Cortex of kidney (tissue), 1 donor: ENCODE measurements at places on chromosomes 4 and X.

GRCh38 chrX:152988536-152989291 lies 5.2 kb downstream of the PNMA5 start:
- DNase-seq: no peak

- DNase-seq: peak; percentile 82
Measured at GRCh38 chr4:176065435-176066291, at the start of gene WDR17. Gene WDR17 (plus strand): TSS chr4:176065841. CDS start chr4:176111581, 45,740 bp downstream.

GRCh38 chrX:139795196-139795595 lies 87.2 kb upstream of the MCF2 start:
- no peak for DNase-seq

GRCh38 chr4:8164194-8164565 lies 5.6 kb upstream of the ABLIM2 start:
- DNase-seq: no peak

DNA sequence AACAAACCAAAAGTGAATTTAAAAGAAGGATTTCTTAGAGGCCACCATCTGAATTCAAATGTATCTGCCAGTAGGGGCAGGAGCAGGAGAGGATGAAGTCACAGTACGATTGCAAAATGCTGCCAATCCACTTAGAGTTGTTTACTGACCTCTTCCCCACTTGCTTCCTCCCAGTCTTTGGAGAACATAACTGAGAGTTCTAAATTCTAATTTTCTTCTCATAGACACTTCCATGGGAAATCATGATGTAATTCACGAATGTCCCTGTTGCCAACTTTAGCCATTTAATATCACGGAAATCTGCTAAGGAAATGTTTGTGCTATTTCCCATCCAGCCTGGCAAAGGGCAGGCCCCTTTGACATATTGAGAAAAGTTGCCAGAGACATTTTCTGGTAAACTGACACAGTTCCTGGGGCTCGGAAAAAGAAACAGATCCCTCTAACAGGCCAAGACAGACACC lies 33.6 kb upstream of the NOCT start:
- DNase-seq: no peak

DNA sequence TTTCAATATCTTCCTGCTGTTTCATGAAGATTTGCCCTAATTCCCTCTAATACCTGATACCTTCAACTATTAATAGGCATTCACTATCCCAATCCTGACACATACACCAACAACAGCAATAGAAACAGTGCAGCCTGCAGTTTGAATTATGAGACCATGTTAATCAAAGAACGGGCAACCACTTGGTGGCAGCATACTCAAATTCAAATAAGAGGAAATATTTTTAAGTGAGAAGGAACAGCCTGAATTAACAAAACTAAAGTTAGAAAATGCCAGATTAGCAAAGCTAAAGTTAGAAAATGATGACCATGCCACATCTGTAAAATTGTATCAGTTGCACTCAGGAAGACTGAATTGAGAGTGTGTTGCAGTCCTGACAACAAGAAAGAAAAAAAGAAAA lies 204.9 kb downstream of the SMARCA1 start:
- no peak for DNase-seq

GRCh38 chr4:38949411-38950051 lies 81.9 kb downstream of the FAM114A1 start:
- no peak for DNase-seq

- no peak for DNase-seq
Measured at GRCh38 chr4:26058537-26058936, 144.5 kb downstream of the SMIM20 start.

GRCh38 chr4:183129125-183129524 lies 30.1 kb downstream of the WWC2 start:
- no peak for DNase-seq

- DNase-seq: no peak
Measured at GRCh38 chrX:70433848-70434351, 10.7 kb upstream of the DLG3 start.

DNA sequence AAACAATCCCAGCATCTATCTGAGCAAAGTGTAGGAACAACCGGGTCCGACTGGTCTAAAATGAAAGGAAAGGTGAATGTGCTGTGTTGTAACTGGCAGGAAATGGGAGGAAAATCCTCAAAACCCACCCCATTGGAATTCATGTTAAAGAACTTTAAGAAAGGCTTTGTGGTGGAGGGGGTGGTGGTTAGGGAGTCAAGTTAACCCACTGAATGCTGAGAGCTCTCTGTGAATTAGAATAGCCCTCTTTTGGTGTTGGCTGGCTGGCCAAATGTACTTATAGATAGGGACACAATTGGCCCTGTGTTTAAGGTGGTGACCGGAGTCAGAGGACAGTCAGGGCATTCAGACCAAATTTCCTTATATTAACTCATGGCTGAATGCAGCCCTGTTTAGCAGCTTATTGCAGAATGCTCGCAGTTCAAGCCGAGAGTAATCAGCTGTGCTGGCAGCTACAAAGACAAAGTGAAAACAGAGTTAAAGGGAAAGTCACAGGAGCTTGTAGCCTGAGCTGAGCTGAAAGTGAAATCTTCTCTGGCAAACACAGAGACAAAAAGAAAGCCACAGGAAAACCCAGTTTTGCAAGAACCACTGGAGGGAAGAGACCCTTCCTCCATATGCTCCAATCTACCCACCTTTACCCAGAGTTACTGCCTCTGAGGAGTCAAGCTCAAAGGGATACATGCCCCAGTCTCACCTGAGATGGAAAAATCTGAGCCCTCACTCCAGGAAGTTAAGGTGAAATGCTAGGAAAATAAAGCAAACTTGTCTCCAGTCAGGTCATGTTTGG lies 38.5 kb upstream of the UGT2B7 start:
- no peak for DNase-seq
